ENCODE measurements at places on chromosomes 6 and 20.

DNA sequence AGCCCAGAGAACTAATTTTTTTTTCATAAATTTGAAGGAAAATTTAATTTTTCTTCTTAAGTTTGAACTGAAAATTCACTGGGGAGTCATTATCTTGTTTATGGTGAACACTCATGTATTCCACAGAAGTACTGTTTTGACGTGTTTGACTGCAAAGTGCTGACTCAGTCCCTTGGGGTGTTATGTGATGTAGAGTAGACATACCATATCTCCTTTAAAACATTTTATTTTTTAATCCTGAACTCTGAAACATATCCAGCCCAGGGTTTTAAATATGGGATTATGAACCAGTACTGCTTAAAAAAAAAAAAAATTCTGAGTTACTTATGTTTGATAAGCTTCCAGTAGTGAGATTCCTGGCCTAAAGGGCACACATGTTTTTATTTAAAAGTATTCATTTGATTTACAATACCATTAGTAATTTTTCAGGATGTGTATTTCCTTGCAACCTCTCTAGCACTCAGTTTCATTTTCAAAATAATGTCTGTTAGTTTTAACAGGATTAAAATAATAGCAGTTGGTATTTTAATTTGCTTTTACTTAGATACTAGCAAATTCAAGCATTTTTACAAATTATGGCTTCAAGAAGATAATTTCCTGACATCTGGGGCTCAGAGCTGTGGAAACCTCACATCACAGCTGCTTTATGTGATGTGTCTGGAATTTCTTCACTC is 81.7 kb upstream of the PDE10A start:
- DNase-seq, result no peak

DNA sequence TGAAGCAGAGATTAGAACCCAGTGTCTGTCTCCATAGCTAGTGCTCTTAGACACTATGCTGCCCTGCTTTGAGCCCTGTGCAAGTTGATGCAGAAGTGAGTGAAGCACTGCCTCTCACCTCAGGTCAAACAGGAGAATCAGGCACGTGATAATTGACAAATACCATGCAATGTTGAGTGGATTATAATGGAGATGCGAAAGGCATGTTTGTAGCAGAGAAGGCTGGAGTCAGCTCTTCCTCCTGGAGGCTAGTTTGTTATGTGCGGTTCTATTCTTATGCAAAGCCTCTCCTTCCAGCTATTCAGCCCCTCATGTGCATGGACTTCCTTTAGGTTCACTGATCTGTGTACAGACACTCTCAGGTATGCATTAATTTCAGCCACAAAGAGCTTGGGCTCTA is 108.5 kb downstream of the MANEA start:
- no peak for DNase-seq

GRCh38 chr20:56400001-56400640 is 7.7 kb downstream of the CSTF1 start:
- DNase-seq, result peak; percentile 86

- DNase-seq, result peak; percentile 93
These were observed 6.0 kb downstream of the CD83 start for GRCh38 chr6:14123386-14124111.

- DNase-seq, result no peak
These were observed 281.6 kb upstream of the CITED2 start for GRCh38 chr6:139655783-139656705.

DNA sequence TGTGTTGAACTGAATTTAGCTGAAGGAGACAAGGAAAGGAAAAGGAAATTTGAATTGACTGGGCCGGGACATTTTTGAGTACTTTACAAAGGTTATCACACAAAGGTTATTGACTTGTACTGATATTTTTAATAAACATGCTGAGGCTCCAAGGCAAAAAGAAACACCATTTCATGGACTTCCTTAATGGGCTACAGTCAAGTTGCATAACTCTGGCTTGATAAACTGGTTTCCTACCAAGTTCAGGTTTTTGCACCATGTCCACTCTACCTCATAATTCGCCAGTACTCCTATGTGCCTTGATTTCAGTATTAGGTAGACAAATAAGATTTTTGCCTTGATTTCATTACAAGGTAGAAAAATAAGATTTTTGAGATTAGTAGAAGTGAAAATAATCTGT is 65.8 kb upstream of the FUT9 start:
- no peak for DNase-seq

DNA sequence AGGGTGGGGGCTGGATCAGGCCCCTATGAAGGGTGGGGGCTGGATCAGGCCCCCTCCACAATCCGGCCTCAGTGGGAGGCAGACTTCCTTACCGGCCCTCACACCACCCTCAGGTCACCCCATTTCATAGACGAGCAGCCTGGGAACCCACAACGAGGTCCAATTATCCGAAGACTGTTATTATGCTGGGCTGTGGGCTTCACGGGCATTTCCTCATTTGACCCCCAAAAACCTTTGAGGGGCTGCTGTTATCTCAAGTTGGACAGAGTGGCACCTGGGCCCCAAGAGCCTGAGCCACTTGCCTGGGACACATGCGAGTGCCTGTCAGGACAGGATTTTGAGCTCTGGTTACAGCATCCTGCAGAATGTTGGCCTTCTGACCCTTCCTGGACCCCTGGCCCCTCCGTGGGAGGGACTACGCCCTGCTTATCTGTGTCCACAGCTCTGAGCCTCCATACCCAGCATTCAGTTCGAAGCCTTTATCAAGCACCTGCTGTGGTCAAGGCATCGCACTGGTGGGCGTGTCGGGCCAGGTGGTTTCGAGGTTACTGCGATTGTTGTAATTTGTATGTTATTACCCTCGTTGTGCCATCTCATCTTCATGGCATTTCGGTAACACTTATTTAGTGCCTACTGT is 34.5 kb upstream of the PCMTD2 start:
- DNase-seq, result no peak

DNA sequence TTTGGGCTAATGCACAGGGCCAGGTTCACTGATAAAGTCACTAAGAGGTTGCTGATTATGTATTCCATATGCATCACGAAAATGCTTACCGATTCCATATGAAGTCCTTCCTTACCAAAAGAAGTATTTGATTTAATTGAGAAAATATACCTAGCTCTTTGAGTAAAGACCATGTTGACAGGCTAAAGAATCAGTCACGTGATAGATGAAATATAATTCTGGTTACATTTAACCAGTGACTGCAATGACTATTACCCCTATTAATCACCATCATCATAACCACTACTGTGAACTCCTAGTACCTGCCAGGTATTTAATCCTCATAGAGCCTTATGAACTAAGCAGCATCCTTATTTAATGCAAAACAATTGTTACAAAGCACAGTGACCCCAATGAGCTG is 110.1 kb downstream of the HIVEP2 start:
- no peak for DNase-seq

DNA sequence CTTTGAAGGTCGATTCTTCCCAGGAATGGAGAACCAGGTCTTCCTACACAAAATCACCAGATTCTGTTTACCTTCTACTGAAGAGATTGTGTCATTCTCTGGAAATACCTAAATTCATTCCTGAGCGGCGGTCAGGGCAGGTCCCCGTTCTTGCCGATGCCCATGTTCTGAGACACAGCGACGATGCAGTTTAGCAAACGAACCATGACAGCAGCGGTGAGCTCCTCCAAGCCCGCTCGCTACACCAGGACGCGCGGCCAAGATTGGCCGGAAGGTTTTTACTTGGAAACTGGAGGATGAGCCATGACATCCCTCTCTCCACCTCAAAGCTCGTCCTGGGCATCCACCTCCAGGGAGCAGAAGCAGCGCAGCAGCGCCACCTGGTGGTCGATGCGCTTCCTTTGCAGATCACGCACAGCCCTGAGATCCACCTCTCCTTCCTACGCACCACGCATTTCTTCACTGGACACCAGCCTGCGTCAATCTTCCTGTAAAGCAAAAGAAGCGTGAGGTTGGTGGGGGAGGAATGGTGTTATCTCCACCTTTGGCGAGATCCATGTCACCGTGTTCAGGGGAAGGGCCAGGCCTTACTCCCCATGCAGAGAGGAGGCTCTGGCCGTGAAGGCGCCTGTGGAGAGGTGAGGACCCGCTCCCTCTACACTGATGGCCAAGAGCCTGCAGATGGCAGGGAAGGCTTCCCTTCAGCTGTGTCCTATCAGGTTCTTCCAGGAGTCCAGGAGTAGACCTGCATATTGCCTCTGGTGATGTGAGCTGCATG is 9.9 kb upstream of the HLA-B start:
- DNase-seq, result peak; percentile 94

- DNase-seq, result no peak
These were observed 17.4 kb upstream of the SIRPB2 start for GRCh38 chr20:1508574-1508973.

DNA sequence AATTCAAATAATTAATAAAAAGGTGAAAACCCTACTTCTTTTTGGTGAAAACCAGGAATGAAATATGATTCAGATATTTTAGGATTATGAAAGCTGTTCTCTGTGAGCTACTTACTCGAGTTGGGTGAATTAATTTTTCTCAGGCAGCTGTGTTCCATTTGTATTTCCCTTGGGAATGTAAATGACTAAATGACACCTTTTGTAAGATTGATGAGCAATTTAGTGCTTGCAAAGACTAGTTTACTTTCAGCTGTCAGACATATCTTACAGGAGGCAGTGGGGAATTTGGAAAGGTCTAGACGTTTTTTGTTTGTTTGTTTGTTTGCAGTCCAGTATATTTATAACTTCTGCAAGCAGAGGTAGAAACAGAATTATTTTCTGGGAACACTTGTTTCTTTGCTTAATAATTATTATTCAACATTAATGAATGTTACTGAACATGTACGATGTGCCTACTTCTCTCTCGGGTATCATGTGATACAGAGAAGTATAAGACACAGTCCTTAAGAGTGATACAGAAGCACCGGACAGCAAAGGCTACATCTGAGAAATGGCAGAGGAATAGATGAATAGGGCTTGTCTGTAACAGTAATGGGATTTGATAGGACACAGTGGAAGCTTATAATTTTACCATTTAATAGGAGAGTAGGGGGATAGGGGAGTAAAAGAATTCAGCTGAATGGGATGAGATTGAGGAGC is 91.3 kb downstream of the AKAP7 start:
- DNase-seq, result no peak

DNA sequence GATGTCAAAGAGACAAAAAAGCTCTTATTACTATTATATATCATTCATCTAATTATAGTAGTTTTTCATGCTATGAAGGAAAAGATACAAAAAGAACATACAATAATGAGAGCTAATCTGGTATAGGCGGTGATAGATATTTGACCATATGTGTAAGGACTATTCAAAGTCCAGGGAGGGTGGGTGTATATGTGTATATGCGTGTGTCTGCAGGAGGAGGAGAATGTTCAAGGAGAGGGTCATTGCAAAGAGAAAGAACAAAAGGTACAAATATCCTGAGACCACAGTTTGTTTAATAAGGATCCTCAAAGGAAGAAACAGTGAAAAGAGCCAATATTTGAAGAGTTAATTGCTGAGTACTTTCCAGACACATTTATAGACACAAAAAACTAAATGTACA is 1288.6 kb upstream of the CITED2 start:
- DNase-seq, result no peak

DNA sequence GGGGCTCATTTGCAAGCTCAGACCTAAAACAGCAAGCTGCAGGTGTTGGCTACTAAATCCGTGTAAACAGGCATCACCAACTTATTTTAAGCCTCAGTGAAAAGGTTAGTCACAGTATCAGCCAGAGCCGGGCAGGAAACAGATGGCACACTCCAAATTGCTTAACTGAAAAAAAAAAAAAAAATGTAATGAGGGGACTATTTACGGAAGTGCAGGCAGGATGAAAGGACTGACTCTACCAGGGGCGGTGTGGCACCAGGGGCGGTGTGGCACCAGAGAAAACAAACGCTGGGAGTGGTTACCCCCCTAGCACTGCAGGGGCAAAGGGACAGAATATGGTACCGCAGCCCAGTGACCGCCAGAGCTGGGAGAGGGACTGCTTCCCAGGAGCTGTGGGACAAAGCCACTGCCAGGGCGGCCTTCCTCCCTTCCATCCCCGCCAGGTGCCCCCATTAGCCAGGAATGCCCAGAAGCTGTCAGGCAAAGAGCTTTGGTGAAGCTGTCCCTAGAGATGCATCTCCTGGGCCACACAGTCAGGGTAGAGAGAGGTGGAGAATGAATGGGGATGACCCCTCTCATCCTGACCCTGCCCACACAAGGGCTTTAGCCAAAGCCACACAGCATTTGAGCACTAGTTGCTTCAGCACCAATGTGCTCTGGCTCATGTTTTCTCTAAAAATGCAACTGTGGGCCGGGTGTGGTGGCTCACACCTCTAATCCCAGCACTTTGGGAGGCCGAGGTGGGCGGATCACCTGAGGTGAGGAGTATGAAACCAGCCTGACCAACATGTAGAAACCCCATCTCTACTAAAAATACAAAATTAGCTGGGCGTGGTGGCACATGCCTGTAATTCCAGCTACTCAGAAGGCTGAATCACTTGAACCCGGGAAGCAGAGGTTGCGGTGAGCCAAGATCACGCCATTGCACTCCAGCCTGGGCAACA is 39.6 kb upstream of the GFOD1 start:
- peak; percentile 78 for DNase-seq

DNA sequence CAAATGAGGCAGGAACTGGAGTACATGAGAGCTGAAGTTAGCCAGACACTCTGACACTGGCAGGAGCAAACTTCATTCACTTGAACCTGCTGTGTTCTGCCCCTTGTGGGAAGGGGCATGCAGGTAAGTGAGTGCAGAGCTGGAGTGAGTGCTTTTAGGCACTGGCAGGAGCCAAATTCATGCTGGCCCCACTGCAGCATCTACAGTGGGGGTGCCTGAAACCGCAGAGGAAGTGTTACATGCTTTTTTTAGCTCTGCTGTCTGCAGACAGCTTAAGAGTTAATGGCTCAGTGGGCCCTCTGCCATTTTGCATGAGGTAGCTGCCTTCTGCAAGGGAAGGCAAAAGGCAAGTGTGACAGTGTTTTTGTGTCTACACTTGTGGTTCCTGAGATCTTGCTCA is 167.9 kb upstream of the SYNCRIP start:
- no peak for DNase-seq

All from suppressor macrophage treated with lipopolysaccharide for 4 hours (primary cell).